ENCODE measurements at places on chromosomes 2 and 18.

DNA sequence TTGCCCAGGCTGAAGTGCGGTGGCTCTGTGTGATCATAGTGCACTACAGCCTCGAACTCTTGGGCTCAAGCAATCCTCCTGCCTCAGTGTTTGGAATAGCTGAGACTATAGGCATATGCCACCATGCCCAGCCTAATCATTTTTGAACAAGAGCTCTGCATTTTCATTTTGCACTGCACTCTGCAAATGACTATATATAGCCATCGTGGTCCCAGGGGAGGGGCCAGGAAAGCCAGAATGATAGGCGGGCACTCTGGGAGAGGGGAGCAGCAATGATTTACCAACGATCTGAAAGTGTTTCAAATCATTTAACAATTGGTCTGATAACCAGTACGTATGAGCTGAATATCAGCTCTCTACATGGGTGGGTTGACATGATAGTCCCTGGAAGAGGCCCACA, 22.3 kb upstream of the ST3GAL5 start:
- DNase-seq: no peak

- DNase-seq: no peak
These were observed 3.2 kb upstream of the GPR35 start for GRCh38 chr2:240622060-240622411.

DNA sequence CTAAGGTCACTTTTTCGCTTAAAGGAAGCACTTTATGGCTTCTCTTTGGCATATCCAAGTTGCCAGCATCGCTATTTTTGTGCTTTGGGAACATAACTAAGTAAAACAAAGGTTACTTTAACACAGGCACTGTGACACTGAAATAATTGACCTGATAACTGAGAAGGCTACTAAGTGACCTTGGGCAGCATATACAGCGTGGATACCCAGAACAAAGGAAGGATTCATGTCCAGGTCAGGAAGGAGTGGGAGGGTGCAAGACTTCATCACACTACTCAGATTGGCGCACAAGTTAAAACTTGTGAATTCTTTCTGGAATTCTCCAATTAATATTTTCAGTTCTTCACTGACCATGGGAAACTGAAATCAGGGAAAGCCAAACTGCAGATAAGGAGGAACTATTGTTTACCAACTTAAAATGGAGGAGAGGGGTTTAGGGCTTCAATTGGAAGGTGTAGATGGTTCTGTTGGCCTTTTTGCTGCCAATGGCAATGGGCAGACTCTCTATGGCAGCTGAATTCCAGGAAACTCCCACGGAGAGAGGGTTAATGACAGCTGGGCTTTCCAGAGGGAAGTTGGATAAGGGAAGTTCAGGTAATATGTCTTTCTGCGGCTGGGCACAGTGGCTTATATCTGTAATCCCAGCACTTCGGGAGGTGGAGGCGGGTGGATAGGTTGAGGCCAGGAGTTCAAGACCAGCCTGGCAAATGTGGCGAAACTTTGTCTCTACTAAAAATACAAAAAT, 45.3 kb downstream of the COMMD1 start:
- no peak for DNase-seq

GRCh38 chr2:159903443-159904126, 105.6 kb upstream of the CD302 start:
- no peak for DNase-seq

DNA sequence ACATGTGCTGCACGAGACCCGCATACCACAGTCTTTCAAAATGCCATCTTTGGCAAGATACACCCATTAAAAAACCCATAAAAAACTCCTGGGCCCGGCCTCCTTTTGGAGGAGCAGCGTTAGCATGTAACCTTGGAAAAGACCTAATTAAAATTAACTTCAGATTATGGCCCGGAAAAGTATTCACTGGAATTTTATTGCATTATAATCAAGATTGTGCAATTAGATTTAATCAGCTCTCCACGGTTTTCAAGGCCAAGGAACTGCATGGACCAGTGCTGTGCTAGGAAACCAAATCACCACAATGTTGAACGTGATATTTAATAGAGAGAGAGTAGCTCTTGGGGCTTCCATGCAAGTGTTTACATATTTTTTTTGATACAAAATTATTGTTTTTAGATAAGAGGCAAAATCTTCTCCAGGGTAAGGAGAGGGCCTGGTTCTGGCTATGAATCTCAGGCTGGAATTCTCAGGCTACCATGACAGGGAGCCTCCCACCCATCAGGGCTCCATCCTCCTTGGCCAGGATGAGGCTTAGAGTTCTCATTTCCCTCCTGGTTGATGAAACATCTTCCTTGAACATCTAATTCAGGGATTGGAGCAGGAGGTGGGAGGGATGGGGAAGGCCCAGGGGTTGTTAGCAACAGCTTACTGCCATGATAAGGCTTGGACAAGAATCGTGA, 82.0 kb upstream of the TTC39C start:
- DNase-seq: no peak

GRCh38 chr2:118911166-118911856, 30.7 kb upstream of the MARCO start:
- no peak for DNase-seq

DNA sequence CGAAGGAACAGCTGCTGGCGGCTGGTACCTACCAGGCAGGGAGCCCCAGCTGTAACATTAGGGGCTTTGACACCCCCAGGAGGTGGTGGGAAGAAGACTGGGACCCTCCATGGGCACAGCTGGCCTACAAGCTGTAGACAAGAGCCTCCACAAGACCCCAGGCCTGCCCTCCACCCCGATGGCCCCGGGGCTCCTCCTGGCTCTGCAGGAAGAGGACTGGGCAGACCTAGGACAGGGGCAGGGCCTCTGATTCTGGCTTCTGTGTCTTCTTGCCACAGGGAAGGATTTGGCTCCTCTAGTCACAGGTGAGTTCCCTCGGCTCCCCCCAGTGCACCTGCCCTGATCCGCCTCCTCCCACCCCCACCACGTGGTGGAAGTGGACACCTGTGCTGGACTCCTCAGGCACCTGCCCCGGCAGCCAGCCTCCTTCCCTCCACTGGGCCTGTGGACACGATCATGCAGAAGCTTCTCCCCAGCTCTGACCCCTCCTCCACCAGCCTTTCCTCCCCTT, 53.4 kb upstream of the ODC1 start:
- DNase-seq: no peak

GRCh38 chr2:157172866-157173578, 84.5 kb upstream of the GALNT5 start:
- DNase-seq: no peak

GRCh38 chr2:85506768-85507181, 32.2 kb upstream of the MAT2A start:
- DNase-seq: no peak

DNA sequence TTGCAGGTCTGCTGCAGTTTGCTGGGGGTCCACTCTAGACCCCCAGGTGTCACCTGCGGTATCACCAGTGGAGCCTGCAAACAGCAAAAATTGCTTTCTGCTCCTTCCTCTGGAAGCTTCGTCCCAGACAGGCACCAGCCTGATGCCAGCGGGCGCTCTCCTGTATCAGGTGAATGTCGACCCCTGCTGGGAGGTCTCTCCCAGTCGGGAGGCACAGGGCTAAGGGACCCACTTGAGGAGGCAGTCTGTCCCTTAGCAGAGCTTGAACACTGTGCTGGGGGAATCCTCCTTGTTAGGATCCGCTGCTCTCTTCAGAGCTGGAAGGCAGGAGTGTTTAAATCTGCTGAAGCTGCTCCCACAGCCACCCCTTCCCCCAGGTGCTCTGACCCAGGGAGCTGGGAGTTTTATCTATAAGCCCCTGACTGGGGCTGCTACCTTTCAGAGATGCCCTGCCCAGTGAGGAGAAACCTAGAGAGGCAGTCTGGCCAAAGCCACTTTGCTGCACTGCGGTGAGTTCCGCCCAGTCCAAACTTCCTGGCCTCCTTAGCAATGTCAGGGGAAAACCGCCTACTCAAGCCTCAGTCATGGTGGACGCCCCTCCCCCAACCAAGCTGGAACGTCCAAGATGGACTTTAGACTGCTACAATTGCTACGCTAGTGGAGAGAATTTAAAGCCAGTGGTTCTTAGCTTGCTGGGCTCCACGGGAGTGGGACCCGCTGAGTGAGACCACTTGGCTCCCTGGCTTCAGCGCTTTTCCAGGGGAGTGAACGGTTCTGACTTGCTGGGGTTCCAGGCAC, 652.5 kb downstream of the KCNJ3 start:
- no peak for DNase-seq

Data from NCI-H460 (cell line).